ENCODE measurements at places on chromosomes 6 and 20.

GRCh38 chr6:158783167-158783450 is 36.1 kb downstream of the EZR start:
- no peak for DNase-seq

- DNase-seq, result no peak
These were observed 276.3 kb downstream of the CD83 start for GRCh38 chr6:14393910-14394309.

DNA sequence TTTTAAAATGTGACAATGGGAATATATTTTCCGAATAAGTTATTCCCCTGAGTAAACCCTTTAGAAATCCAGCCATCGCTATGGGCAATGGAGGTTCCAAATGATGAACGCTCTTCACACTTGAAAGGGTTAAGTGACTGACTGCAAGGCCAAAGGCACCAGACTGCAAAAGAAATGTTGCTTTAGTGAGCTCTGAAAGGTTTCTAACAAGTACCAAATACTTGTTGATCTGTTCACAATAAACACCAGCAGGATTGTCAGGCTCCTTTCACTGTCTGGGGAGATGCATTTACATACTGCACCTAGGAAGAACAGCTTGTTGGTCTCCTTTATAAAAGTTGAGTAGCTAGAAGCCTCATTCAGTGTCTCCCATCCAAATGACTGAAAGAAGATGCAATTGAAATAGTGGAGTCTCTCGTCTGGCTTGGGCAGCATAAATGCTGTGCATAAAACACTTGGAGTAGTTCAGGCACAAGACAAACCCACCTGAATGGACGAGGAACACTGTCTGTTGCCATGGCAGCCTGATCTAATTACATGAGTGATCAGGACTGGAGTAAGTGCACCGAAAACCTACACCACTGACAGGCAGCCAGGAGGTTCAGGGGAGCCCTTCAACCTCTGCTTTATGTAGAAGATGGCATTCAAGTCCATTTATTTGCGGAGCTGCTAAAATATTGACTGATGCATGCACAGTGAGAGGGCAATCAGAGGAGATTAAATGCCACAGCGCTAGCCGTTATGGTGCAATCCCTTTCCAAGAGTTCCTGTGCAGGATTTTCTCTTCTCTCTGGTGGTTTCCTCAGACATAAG is 2.9 kb downstream of the ATXN1 start:
- peak; percentile 72 for DNase-seq

- DNase-seq, result peak; percentile 77
These were observed 57.3 kb upstream of the TRAF3IP2 start for GRCh38 chr6:111662794-111663593.

GRCh38 chr6:157659536-157660271 is 163.3 kb upstream of the SNX9 start:
- no peak for DNase-seq

- no peak for DNase-seq
These were observed 43.3 kb downstream of the IRAK1BP1 start for GRCh38 chr6:78910591-78911171.

- DNase-seq, result peak; percentile 92
These were observed 8.3 kb upstream of the PRND start for GRCh38 chr20:4713401-4713800.

- peak; percentile 82 for DNase-seq
These were observed 192.2 kb downstream of the GJA10 start for GRCh38 chr6:90086517-90086916.

DNA sequence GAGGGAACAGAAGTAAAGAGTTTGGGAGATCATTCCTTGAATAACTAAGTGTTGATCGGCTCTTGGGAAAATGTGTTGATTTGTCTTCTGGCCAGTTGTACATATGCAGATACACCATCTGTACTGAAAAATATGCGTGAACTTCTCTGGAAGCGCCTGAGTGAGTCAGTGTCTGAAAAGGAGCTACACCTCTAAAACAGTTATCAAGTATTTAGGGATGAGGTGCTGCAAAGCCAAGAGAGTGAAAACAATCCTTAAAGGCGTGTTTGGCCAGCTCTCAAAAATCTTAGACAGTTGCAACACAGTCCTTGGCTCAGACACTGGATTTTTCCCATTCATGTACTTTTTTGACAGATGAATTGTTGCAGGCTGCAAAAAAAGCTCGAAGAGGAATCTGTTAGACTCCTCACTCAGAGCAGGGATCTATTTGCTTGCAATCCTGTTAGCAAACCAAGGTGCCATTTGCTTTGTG is 61.3 kb downstream of the BMP6 start:
- no peak for DNase-seq

DNA sequence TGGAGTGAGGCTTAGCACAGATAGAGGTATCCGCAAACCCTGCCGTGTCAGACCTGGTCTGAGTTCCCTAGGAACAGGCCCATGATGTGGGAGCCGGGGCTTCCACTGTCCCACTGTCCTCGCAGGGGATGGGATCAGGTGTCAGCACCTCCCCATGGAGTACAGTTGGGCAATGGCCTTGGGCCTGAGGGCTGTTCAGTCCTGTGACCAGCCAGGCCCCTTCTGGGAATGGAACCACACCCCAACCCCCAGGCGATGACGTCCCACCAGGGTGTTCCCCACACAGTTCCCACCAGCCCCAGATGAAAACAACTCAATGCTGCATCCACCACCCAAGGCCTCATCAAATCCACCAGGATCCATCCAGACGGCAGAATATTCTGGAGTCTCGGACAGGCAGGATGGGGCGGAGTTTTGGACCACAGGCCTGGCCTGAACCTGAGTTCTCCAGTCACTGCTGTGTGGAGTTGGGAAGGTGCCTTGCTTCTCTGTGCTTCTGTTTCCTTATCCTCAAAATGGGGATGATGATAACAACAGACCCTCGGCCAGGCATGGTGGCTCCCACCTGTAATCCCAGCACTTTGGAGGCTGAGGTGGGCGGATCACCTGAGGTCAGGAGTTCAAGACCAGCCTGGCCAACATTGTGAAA is 62.2 kb downstream of the UBE2V1 start:
- no peak for DNase-seq

GRCh38 chr6:1739680-1740079 is 130.0 kb downstream of the FOXC1 start:
- DNase-seq, result no peak

GRCh38 chr6:36414481-36414880 is 27.0 kb upstream of the ETV7 start:
- DNase-seq, result peak; percentile 23

DNA sequence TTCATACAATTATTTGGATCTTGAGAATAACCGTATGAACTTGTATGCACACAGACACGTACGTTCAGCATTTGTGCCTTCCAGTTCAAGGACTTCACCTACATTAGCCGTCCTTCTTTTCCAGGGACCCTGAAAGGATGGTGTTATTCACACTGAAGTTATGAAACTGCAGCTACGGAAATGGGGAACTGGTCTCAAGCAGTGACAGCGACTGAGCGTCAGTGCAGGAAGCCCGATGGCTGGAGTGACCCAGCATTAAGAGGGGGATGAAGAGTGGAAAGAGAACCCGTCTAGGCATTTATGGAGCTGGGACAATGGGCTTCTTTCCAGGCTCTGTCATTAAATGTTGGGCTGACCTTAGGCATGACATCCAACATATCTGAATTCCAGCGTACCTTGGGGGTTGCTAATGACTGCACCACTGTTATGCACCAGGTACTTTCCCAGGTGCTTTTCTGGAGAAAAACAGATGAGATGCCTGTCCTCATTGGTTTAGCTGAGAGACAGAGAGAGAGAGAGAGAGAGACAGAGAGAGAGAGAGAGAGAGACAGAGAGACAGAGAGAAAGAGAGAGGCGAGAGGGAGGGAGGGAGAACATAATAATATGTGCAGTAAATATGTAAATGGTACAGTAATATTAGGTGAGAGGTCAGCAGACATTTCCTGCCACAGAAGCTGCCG is 204.7 kb upstream of the EXOC2 start:
- no peak for DNase-seq

DNA sequence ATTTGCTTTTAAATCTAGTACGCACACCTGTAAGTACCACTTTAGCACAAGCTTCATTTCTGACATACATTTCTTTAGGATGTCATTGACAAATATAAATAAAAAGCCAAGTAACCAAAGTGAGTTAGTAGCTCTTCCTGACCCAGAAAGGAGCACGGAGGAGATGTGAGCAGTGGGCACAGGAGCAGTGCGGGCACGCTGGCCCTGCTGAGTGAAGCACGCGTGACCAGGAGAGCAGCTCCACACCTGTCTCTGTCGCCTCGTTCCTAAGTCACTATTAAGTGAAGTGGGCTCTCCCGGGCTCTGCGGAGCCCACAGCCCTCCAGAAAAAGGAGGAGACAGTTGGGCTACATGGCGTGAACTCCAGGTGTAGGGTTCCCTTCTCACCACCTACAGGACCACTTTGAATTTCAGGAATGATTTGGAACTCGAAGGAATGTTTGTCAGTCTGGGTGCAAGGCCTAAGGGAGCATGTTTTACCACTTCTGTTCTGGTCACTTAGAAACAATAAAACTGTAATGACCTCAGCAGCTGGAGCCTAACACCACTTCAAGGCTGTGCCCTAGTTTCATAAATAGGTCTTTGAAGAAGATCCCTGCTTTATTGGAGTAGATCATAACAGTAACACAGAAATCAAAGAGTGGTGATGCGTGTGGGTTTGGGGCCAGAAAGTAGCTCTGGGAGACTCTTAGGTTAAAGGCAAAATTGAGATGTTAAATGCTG is 95.9 kb downstream of the FAM120B start:
- no peak for DNase-seq

DNA sequence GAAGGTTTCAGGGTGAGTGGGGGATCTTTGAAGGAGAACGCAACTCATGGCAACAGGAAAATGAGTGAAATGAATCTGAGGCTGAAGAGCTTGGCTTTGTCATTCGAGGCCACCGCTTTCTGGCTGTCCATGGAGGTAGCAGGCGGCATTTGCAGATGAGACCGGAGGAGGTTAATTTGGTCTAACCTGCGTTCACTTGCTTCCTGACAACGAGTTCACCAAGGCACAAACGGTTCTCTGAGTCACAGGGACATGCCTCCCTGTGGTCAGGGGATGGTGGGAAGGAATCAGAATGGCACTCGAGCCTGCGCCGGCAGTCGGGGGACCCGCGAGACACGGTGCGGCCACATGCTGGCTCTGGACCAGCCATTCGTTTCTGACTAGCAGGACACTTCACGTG is 75.0 kb downstream of the IRF4 start:
- DNase-seq, result peak; percentile 27

DNA sequence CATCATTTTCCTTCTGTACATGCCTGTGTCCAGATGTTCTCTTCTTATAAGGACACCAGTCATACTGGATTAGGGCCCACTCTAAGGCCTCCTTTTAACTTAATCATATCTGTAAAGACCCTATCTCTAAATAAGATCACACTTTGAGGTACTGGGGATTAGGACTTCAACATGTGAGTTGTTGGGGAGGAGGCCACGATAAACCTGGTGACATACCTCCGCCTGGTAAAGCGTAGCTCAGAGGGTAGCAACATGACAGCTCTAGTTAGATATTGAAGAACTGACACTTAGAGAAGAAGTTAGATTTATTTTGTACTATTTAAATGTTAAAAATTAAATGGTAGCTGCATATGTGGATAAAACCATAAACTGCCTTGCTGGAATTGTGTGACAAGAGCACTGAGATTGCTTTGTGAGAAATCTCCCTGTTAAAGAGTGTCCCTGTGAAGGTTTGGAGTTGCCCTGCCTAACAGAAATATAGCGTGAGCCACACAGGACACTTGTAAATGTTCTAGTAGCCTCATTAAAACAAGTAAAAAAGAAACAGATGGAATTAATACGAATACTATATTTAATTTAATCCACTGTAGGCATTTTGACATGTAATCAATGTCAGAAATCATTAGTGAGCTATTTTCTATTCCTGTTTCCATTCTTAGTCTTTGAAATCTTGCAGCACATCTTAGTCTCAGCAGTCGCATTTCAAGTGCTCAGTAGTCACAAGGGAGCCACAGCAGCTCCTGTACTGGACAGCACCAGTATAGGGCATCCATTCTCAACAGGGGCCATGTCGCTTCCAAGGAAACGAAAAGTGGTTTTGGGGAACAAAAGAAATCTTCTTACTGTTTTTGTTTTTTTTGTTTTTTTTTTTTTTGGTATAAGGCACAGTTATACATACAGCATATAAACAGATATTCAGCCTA is 13.4 kb downstream of the PLCB1 start:
- DNase-seq, result no peak

DNA sequence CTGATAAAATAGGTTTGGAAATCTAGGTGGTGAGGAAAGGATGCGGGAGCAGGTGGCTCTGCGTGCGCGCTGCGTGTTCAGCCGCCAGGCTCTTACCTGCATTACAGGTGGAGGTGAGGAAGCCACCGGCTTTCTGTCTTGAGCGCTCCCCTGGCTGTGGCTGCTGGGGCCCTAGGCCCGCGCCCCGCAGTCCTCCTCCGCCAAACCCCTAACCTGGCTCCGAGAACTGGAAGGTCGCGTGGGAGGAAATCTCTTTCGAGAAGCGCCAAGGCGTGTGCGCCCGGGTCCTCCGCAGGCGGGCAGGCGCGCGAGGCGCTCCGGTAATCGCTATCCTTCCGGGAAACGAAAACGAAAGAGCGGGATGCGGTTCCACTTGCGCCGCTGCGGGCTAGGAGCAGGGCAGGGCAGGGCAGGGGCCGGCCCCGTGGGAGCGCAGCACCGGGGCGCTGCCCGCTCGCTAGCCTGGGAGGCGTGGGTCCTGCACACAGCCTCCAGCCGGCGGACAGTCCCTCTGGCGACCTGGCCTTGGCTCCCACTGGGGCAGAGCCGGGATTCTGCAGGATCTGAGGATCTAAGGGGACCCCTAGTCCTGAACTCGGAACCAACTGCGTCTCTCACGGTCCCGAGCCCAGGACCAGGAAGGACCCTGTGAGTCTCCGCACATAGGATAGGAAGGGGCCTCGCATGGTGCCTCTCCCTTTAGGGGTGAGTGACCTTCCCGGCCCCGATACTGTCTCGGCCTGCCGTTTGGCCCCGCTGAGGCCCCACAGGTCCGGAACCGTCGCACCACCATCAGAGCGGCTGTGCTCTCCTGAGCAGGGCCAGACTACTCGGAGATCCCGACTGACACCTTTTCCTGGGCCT is at the start of gene ETV7:
Gene ETV7 (minus strand): TSS at position 230 of the 864 bp plus-strand sequence. CDS start 128 bp downstream, at position 102.
- DNase-seq, result peak; percentile 75

DNA sequence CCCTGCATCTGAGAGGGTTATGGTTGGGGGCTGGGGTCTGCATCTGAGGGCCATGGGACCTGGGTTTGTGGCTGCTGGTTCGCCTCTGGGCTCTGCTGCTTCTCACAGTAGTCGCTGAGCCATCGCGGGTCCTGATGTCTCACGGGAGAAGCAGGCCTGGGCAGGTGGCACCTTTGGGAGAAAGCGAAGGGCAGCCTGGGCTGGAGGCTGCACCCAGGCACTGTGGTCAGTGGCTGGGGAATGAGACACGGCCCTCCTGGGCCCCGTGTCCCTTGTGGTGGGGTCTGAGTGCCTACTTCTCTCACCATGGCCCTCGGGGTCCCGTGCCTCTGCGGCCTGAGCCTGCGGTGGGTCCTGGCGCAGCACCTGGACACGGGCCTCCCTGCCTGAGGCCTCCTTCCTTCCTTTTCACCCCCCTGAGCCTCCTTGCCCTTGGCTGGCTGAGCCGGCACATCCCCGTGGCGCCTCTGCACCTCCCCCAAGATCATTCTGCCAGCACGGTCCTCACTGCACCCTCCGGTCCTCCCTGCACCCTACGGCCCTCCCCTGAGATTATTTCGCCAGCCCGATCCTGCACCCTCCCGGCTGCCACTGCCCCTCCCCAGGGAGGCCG is 206.0 kb downstream of the ERMARD start:
- DNase-seq, result no peak
